Panc1 (cell line): ENCODE measurements at places on chromosomes 16 and 17.

- DNase-seq = no peak
Measured at GRCh38 chr17:50044483-50044882, 11.4 kb upstream of the ITGA3 start.

- DNase-seq = no peak
Measured at GRCh38 chr16:84095466-84095865, 21.3 kb downstream of the MBTPS1 start.

- DNase-seq = no peak
Measured at GRCh38 chr17:2700491-2701141, 10.9 kb downstream of the CLUH start.

- no peak for DNase-seq
Measured at GRCh38 chr17:80449930-80450576, 26.4 kb downstream of the NPTX1 start.

DNA sequence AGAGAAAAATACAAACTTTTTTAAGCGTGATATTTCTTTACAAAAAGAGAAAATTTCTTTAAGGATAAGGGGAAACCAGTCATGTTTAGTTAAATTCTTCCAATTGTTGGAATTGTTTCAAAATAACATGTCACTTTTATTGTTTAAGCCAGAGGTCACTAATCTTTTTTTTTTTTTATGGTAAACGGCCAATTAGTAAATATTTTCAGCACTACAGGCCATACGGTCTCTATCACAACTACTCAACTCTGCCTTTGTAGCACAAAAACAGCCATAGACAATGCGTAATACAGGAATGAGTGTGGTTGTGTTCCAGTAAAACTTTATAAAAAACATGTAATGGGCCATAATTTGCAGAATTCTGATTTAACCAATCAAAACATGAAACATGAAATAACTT is 401.4 kb downstream of the GRIN2A start:
- no peak for DNase-seq

DNA sequence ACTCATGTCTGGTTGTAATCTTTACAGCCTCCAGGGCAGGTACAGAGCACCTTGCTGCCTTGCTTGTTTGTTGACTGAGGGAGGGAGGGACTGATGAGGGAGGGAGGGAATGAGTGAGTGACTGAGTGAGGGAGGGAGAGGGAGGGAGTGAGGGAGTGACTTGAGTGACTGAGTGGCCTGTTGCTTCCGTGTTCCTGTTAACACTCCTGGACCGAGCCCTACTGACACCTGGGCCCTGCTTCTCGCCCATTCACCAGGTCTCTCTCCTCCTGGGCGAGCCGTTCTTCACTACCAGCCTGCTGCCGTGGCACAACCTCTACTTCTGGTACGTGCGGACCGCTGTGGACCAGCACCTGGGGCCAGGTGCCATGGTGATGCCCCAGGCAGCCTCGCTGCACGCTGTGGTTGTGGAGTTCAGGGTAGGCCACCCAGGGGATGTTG is 41.2 kb downstream of the PRMT7 start:
- DNase-seq = no peak

DNA sequence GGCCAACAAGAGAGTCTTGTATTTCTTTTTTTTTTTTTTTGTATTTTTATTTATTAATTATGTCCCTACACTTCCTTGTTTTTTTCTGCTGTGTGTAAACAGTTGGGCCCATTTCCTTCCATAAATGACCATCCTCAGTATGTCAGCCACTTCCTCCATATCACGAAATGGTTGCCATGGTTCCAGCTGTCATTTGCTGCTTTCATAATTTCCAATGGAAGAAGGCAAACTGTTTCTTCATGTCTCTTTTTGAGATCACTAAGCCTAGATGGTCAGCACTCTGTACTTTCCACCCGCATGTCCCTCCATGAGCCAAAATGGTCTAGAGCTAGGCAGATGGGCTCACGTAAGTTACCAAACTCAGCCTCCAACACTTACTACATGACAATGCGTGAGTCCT is 133.5 kb upstream of the FOXF1 start:
- no peak for DNase-seq

GRCh38 chr16:89696670-89697128 is 4.8 kb downstream of the SPATA2L start:
- no peak for DNase-seq

DNA sequence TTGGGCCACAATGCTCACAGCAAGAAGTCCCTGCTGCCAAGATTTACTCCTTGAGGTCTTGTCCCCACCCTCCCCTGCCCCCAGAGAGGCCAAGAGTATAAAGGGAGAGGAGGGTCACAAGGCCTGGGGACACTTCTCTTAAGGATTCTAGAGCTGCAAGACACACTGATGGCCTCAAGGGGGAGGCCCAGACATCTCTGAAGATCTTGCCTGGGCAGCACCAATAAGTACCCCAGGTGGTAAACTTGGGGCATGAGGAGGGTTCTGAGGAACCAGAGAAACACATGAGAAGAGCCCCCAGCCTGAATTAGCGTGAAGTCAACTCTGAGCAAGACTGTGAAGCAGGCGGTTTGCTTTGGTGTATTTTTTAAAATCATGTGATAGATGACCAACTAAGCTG is 26.8 kb upstream of the MTMR4 start:
- no peak for DNase-seq

GRCh38 chr16:83952940-83953795 is at the start of gene OSGIN1:
Gene OSGIN1 (plus strand): TSS chr16:83953240. CDS start chr16:83957672, 4,432 bp downstream.
- peak; percentile 69 for DNase-seq

DNA sequence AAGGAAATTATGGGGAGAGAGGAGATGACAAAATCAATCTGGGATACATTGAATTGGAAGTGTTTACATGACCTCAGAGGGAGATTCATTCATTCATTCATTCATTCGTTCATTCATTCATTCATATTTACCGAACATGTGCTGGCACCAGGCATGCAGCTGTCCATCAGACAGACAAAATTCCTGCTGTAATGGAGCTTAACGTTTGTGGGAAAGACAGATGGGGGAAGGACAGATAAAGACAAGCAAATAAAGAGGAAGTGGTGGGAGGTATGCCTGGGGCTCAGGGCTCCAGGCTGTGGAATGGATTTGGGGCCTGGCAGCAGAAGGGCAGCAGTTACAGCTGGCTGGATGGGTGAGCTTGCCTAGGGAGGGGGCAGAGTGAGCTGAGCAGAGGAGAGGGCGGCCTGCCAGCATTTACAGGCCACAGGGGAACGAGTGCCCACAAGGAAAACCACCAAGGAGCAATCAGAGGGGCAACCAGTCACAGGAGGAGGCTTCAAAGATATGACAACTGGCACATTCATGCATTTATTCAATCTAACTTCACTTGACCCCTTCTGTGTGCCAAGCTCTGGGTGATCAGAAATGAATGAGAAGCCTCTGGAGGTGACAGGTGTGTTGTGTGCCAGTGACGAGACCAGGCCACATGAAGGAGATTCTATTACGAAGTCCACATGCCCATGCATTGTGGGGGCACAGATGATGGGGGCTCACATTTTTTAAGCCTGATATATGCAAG is 48.5 kb downstream of the ARHGAP27 start:
- DNase-seq = no peak
